ENCODE measurements at places on chromosomes 13 and 19. TPM values are rescaled to one million over a fixed set of nuclear protein-coding genes. Genes with fewer than 3 reads are reported as not detected.

CEACAM21 gene
- polyA plus RNA-seq = 0.41 TPM

- peak; percentile 67 for DNase-seq
These were observed 379 bp upstream of the ZNF470 start for GRCh38 chr19:56566904-56567273.

DNA sequence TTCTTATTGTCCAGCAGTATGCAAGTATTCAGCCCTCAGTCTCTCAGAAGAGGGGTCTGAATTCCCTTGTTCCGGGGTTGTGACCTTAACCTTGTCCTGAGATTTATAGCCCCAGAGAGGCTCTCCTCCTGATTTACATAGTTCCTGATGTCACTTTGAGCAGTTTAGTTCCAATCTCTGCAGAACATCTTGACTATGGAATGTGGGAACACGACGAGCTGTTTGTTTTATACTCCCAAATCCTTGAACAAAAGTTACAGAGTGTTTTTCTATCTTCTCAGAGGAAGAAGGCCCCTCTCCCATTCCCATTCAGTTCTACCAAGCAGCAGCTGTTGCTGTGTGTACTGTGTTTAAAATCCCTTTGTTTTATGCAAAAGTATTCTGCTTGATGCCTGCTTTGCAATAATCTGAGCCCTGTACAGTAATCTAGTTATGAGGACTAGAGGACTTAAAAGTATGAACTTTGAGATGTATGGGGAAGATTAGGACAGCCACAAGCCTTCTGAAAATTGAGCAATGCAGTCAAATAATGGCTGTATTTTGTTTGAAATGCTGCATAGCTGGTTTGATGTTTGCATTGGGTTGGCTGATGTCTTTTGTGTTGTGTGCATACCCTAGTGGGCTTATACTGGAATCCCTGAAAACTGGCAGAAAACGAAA is 74.7 kb downstream of the KL start:
- no peak for DNase-seq

TSSK6 gene
- 0.49 TPM for polyA plus RNA-seq

ZNF880 gene
- polyA plus RNA-seq = 12.4 TPM

DNA sequence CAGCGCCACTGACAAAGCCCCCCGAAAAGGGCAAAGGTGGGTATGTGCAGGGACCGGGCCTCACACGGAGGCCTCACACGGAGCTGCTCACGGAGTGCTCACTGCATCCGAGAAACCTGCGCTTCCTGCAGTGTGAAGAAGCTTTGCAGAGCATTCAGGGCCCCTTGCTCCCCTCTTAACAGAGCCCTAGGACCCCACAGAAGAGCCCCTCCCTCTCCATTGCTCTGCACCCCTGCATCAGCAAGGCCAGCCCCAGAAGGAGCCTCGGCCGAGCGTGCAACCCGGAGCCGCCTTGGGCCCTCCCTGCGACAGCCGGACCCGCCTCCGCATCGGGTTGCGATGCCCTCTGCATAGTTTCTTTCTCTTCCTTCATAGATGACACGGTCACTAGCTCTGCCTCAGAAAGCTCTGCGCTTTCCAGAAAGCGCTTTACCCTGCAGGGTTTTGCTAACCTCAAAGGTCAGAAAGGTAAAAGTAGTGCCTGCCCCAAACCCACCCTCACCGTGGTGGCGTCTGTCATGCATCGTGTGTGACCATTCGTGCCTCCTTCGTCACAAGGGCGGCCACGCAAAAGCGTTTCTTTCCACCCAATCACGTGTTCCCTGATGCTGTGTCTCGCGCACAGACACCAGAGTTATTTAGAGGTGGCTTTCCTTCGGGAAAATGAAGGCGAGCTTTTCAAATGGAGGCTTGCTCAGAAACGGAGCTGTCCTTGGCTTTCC is 15.7 kb upstream of the F7 start:
- no peak for DNase-seq

LYL1 gene
- 13.0 TPM for polyA plus RNA-seq

DNA sequence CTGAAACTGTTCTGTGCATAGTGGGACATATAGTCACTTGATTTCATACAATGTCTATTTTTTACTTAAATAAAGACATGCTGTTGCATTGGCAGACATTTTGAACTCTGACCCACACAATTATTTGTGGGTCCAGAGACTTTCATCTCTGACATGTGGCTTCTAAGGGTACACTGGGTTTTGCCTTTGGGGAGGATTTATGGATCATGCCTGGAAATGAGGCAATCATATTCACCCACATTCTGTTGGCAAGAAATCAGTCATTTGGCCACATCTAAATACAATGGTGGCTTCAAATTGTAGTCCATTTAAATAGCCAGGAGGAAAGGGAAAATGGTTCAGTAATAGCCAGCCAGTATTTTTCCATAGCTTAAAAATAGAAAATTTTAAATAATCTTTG is 238.3 kb upstream of the KLF12 start:
- no peak for DNase-seq

DNA sequence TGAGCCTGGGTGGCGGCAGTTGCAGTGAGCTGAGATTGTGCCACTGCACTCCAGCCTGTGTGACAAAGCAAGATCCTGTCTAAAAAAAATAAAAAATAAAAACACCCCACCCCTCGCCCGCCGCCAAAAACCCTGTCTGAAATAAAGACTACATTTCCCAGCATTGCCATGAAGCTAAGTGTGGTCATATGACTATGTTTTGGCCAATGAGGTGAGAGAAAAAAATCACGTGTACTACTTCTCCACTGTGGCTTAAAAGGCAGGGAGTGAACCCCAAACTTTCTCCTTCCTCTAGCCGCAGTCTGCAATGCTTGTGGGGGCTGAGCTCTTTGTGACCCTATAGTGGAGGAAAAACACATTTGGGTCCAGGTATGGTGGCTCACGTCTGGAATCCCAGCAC is 54.9 kb downstream of the COLGALT1 start:
- no peak for DNase-seq

- DNase-seq = peak; percentile 49
These were observed 19.0 kb upstream of the GPI start for GRCh38 chr19:34345947-34346351.

DNA sequence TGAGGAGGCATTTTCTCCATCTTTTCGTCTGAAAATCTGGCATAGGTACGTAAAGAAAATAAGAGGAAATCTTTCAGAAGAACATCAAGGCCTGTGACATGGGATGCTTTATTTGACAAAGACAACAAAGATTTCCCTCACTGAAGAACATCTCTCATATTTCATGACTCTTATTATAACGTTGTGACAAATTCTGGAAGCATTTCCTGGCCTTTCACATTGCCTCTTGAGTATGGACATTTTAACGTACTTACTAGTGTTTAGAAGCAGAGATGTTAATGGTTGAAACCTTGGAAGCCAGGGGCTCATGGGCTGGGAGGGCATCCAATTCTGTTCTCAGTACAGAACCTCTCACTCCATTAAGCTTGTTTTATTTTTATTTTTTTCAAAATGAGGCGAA is 210.8 kb downstream of the DCT start:
- DNase-seq = no peak

DNA sequence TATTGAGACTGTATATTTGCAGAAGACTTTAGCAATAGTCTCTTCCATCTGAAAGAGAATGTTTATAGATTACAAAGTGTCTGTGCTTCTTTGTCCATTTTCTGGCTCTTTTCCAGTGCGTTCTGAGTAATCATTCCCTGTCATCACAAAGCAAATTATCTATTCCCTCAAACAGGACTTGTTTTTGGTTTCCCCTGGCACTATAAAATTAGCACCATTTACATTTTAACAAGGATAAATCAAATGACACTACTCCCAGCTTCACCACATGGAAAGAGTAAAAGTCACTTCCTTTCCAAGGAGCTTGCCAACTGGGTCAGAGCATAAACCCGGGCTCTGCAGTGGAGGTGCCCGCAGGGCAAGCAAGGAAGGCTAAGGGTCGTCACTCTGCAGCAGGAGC is 88.1 kb downstream of the SHISA2 start:
- no peak for DNase-seq

DNA sequence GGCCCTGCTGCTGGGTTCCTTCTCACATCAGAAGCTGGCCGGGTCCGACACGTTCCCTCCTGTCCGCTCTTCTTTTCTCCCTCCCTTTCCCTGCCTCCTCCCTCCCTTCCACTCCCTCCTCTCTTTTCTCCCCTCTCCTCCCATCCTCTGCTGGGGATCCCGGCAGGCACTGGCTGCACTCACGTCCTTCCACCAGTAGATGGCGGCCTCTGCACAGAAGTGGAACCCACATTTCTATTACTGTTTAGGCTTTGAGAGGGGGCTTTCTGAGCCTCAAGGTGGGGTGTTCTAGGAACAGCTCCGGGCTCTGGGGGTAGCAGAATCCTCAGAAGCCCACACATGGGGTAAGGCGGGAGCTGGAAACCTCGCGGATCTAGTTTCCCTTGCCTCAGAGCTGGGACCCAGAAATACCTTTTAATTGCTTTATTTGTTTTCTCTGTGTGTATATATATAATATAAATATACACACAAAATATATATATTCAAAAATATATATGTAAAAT is 294.2 kb downstream of the ZNF536 start:
- DNase-seq = peak; percentile 42

PPP1R15A gene
- polyA plus RNA-seq = 192 TPM

- no peak for DNase-seq
These were observed 34.3 kb downstream of the ELF1 start for GRCh38 chr13:40984668-40985366.

ZNF723 gene
- polyA plus RNA-seq = not detected

DNA sequence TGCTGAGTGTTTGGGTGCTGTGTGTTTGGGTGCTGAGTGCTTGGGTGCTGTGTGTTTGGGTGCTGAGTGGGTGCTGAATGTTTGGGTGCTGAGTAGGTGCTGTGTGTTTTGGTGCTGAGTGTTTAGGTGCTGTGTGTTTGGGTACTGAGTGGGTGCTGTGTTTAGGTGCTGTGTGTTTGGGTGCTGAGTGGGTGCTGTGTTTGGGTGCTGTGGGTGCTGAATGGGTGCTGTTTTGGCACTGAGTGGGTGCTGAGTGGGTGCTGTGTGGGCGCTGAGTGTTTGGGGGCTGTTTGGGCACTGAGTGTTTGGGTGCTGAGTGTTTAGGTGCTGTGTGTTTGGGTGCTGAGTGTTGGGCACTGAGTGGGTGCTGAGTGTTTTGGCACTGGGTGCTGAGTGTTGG is 48.5 kb upstream of the F7 start:
- peak; percentile 1 for DNase-seq

DNA sequence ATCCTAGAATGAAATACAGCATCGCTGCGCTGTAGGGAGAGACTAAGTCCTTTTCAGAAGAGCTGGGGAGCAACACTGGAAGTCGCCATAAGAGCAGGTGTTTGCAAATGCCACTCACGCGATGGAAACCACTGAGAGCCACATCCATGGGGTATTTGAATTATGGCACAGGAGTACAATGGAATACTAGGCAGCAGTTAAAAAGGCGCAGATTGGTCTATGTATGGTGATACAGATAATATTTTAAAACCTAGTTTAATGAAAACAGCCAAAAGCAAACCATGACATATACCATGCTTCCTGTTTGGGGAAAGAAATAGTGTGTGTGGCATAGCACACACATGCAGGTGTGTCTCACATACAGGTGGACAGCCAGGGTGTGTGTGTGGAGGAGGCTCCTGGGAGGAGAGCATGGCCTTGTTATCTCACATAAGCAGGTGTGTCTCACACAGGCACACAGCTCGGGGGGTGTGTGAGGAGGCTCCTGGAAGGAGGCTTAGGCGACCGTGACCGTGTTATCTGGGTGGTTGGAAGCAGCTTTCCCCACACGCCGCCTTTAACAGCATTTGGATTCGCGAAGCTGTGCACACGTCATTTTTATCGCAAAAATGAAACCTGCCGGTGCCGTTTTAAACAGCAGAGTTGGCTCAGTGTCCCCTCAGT is 33.6 kb downstream of the ADPRHL1 start:
- DNase-seq = no peak

DNA sequence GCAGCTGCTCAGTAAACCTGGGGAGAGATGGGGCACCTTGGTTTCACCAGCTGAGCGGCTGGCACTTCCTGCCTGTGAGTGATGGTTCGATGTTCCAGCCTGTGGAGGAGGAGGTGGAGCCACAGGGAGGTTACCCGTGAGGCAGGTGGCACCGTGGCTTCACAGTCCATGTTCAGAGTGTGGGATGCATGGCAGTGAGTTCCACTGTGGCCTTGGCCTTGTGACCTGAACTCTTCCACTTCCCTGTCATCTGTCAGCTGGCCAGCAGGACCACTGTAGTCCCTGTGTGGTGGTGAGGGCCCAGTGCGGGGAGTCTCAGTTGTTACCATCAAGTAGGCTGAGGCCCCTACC is 16.9 kb downstream of the SMARCA4 start:
- DNase-seq = no peak

LCP1 gene
- polyA plus RNA-seq = 3.2 TPM

RNF225 gene
- not detected for polyA plus RNA-seq

ATP7B gene
- polyA plus RNA-seq = 2.0 TPM

GRCh38 chr19:46489445-46490272 is 6.0 kb downstream of the PNMA8B start:
- peak; percentile 45 for DNase-seq

GRCh38 chr13:113731192-113732175 is 27.5 kb upstream of the TMEM255B start:
- DNase-seq = no peak

DNA sequence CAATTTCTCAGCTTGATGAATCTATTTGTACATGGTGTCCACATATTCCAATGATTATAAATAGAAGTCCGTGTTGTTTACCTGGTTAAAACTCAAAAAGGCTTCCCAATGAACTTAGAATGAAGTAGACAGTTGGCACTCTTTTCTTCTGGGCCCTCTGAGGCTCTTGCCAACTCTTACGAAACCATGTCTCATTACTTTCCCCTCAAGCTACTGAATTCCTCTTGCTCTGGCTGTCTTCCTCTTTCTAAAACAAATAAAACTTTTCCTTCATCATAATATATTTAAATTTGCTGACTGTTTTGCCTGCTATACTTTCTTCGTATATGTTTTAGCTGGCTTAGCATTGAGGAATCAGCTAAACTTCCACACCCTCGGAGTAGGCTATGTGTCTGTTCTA is 139.7 kb downstream of the SLITRK6 start:
- no peak for DNase-seq

C13orf42 gene
- 0.01 TPM for polyA plus RNA-seq

NLRP4 gene
- not detected for polyA plus RNA-seq

ERICH6B gene
- not detected for polyA plus RNA-seq

OR7C1 gene
- polyA plus RNA-seq = 0.07 TPM

- no peak for DNase-seq
These were observed 1.5 kb downstream of the KCNN4 start for GRCh38 chr19:43779147-43779819.

DNA sequence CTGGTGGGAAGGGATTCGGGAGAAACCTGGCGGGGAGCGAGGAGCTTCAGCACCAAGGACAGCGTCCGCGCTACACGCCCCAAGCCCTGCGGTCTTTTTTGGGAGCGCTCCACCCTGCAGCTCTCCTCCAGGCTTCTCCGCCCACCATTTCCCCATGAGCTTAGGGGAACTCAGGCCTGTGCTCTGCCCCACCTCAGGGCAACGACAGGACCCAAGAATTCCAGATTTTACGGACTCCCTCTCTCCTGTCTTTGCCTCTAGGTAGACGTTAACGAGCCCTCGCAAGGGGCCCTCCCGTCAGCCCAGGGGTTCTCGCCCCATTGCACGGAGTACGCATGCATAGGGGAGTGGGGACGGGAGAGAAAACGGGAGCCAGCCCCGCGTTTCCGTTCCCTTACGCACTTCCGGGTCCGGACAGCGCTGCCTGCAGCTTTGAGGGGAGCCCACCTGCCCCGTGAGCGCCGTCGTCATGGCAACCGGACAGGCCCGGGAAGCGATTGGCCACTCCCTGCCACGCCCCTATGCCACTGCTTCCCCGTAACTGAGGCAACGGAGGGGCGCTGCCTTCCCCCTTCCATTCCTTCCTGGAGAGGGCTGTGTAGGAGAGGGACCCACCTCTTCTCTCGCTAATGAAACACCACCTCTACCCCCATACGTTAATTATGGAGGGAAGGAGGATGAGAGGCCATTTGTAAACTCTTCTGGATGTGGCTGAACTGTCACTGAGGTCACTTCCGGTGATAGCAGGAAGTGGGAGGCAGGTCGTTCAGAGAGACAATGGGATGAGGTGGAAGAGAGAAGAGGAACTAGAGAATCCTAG is 20.8 kb downstream of the NOVA2 start:
- peak; percentile 42 for DNase-seq

Measured in heart right ventricle (tissue), 16 donors.